T-helper 1 cell treated with Interleukin-12 subunit alpha and Interleukin-12 subunit beta and Interleukin-4 antibody, amounts not matched to agents 30 ng/mL and 1 ng/mL, for 36 hours (primary cell): ENCODE measurements at places on chromosomes 7 and 10. TPM values are rescaled to one million over a fixed set of nuclear protein-coding genes. Genes with fewer than 3 reads are reported as not detected.

FAM25G gene
- total RNA-seq, result not detected in 2 replicates

LRRC17 gene
- 0.20 TPM in 1 of 2 replicates, not detected in the other for total RNA-seq

ADCY1 gene
- total RNA-seq, result 7.5 and 7.8 TPM in 2 replicates

TWIST1 gene
- total RNA-seq, result 4.5 and 6.7 TPM in 2 replicates

INA gene
- 0.54 and 0.64 TPM in 2 replicates for total RNA-seq

KNDC1 gene
- 0.12 and 0.32 TPM in 2 replicates for total RNA-seq

NODAL gene
- not detected in 2 replicates for total RNA-seq

SPOCK2 gene
- total RNA-seq, result 341 and 344 TPM in 2 replicates

PCGF6 gene
- 12.7 and 13.3 TPM in 2 replicates for total RNA-seq

NEUROD6 gene
- total RNA-seq, result not detected in 2 replicates

CTAGE8 gene
- 2.5 and 2.9 TPM in 2 replicates for total RNA-seq

CCL26 gene
- total RNA-seq, result not detected in 2 replicates

ZNF804B gene
- total RNA-seq, result not detected in 2 replicates

CXCL12 gene
- total RNA-seq, result not detected in 2 replicates

COL13A1 gene
- not detected in 2 replicates for total RNA-seq

SPDYE8 gene
- not detected in 2 replicates for total RNA-seq

HOXA1 gene
- total RNA-seq, result 0.22 and 0.41 TPM in 2 replicates

SCIN gene
- total RNA-seq, result 0.02 TPM in 1 of 2 replicates, not detected in the other

SLK gene
- total RNA-seq, result 30.1 and 31.2 TPM in 2 replicates

MYPN gene
- not detected in 2 replicates for total RNA-seq

PRXL2A gene
- total RNA-seq, result 8.2 and 9.6 TPM in 2 replicates

INMT gene
- total RNA-seq, result 5.2 and 5.9 TPM in 2 replicates

CNPY1 gene
- total RNA-seq, result not detected in 2 replicates

TMEM26 gene
- total RNA-seq, result not detected in 2 replicates
